CD4-positive, alpha-beta T cell treated with Interleukin-17A for 4 hours (primary cell): ENCODE measurements at places on chromosomes 7 and 10.

DNA sequence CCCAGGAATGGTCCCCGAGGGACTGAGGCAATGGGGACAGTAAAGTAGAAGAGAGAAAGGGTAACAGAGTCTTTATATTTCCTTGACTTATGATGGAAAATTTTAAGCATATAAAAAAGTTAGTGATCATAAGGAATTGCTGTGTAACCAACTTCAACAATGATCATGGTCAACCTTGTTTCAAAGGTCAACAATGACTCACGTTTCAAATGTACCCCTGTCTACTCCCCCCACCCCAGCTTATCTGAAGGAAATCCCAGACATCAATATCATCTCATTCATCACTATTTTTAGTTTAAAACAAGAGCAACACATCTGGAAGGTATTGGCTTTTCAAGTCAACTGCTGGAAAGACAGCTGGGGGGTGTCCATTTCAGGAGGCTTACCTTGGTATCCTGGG, 92.9 kb downstream of the SMURF1 start:
- DNase-seq = no peak

DNA sequence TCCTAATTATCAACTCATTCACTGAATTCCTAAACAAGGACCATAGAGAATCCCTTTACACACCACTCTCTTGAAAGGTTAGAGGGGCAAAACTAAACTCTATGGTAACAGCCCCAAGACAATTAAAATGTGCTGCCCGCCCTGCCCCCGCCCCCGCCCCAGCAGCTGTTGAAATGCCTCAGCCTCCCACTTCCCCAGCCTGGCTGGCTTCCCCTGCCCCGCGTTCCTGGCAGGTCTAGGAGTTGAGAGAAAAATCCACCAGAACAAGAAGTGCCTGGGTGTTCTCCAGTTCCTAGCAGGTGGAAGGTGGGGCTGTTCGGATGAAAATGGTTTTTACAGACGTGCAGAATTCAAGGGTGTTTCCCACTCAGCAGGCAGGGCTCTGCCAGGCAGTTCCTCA, 109.5 kb upstream of the ZEB1 start:
- DNase-seq = no peak

GRCh38 chr7:17633067-17633466, 307.2 kb downstream of the SNX13 start:
- no peak for DNase-seq

DNA sequence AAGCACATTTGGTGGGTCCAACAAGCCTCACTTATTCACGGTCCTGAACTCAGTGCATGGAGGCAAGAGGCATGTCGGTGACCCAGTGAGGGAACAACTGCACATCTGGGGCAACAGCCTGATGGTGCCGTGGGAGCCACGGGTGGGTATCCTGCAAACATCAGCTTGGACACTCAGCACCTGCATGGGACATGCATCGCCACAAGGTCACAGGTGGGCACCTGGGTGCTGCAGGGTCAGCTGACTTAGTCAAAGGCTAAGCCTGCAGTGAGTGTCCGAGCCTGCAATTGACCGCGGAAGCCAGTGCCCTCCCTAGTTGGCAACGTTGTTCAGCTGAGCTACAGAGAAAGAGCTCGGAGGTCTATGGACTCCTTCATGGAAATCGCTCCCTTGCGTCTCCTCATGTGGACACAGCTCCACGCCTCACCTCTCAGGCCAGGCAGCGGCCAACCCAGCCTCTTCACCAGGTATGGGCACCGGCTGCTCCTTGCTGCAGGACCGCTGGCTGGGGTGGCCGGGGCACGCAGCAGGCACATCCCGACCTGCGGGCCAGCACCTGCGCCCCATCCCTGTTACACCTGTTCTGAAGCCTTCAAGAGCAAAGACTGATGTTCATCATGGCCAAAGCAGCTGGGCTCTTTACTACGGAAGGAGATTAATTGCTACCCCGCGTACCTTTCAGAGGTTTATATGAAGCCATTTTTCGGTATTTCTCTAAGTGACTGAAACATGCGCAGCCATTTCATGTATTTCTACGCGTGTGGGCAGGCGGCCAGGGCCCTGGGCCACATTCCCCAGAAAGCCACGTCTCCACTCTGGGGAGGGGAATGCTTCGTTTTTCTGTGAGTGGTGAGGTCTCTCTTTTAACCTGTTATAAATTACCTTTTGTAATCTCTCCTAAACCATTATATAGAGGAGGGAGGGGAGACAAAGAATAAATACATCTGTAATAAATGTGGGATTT, 380.7 kb downstream of the DNAJB6 start:
- no peak for DNase-seq

DNA sequence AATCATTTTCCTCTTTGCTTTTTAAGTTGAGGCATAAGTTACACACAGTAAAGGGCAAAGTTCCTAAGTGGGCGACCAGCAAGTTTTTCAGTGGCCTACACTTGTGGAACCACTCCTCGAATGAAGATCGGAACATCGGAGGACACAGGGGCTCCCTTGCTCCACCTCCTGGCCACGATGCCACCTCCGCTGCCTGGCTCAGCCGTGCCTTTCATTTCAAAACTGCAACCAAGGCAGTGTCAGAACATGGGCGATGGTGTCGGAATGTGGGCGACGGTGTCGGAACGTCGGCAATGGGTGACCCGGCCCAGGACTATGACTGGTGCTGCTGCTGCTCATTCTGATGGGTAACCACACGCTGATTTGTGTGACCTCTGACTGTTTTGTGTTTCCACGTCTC, 9.6 kb upstream of the VIPR2 start:
- DNase-seq = no peak

GRCh38 chr7:2527505-2528467, 8.2 kb downstream of the LFNG start:
- DNase-seq = peak; percentile 83
